ENCODE measurements at places on chromosomes 1 and 21.

DNA sequence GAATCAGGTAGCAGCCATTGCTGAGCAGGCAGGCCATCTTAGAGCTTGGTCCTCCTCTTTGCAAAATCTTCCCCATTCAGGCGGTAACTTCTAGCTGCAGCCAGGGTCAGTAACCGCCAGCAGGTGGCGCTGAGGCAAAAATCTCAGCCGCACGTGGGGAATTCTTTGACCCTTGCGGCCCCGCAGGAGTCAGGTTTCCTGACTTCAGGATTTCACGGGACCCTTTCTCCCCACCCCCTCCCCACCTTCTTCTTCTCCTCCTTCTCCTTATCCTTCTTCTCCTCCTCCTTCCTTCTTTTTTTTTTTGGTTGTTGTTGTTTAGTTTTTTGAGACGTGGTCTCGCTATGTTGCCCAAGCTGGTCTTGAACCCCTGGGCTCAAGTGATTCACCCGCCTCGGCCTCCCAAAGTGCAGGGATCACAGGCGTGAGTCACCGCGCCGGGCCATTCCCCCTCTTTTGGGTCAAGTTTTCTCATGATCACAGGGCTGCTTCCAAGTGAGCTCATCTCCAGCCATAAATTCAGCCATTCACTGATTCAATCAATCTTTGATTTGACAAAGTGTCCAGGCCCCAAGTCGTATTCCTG, 33.4 kb upstream of the TENT5B start:
- DNase-seq: peak; percentile 70

- no peak for DNase-seq
Measured at GRCh38 chr1:38238294-38238693, 191.7 kb upstream of the POU3F1 start.

GRCh38 chr1:200173097-200173618, 145.6 kb downstream of the NR5A2 start:
- DNase-seq: no peak

GRCh38 chr1:8076176-8076575, 50.1 kb upstream of the ERRFI1 start:
- DNase-seq: no peak

DNA sequence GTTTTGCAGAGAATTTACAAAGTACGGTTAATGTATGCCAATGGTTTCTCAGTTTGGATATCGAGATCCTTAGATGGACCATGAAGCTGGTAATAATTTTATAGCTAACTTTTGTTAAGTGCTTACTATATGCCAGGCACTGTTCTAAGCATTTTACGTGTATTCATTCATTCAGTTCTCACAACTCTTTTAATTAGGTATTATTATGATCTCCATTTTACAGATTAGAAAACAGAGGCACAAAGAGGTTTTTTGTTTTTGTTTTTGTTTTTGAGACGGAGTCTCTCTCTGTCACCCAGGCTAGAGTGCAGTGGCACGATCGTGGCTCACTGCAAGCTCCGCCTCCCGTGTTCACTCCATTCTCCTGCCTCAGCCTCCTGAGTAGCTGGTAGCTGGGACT, 7.2 kb downstream of the RPRD2 start:
- no peak for DNase-seq

DNA sequence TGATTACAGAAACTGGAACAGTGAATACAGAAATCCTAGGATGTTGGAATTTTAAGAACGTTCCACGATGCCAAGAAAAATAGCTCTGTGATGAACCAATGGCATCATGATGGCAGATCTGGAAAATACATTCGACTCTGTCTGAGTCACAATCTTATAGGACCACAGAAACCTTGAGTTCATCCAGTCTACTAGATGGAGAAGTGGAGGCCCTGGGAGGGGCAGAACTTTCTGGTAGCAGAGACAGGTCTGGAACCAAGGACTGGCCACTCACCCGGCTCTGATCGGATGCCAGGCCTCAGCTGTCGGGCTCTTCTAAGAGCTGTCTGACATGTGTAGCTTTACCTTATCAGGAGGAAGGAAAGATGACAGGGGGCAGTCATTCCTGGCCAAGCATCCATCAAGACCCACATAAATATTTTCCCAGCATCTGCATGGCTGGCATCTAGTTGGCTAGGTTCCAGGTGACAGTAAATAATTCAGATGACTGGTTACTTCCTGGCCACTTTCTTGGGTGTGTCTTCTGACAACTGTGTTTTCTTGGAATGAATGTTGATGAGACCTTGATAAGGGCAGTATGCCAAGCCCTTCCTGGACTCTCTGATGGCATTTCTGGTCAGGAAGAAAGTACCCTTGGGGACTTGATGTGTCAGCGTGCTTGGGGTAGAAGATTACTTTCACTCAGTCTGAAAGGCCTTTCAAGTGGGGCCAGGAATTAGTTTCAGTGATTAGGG, 72.6 kb upstream of the TRABD2B start:
- no peak for DNase-seq

DNA sequence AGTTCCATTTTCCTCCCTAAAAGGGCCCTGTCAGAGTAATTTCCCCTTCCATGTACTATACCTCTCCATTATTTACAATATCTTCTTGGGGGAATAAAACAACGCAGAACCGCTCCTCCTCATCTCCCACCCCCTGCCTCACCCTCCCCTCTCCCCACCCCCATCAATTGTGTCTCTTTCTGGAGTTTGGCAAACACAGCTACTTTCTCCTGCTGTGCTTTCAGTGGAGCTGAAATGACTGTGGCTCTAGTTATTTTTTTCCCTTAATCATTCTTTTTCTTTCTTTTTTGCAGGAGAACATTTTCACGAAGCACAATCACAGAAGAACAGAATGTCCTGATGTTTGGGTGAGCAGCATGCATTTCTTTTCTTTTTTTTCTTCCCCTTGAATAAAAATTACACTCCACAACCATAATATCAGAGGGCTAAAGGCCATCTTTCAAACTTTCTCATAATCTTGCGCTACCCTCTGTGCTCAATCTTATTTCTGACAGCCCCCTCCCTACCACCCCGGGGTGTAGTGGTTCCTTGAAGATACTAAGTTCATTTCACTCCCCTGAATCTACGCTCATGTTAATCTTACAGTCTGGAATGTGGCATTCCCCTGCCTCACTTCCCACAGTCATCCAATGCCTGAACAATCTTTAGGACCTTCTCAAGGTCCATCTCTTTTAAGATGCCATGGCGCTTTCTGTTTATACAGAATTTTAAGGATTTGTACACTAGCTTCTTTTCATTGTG, 8.8 kb upstream of the PLXNA2 start:
- no peak for DNase-seq

- DNase-seq: no peak
Measured at GRCh38 chr1:93619507-93620171, 62.0 kb downstream of the BCAR3 start.

- DNase-seq: no peak
Measured at GRCh38 chr1:174911606-174912005, 88.1 kb upstream of the CACYBP start.

- DNase-seq: no peak
Measured at GRCh38 chr1:12630946-12631530, 12.8 kb upstream of the AADACL4 start.

- no peak for DNase-seq
Measured at GRCh38 chr1:233256191-233256590, 39.3 kb downstream of the PCNX2 start.

DNA sequence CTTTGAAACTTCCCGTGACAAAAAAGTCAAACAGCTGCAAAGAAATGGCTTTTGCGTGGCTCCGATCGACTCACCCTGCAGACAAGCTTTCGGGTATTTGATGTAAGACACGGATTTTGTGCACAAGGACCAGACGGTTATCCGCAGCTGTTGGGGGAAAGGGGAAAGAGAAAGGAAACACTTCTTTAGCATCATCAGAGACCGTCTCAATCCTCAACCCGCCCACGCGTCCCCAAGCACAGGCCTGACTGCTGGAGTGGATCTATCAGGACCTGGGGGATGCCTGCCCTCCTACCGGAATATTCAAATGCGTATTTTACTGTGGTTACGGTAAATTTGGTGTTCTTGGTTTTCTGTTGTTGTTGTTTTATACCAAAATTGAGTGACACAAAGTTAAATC, 11.2 kb downstream of the WRAP73 start:
- DNase-seq: no peak

GRCh38 chr1:75765697-75766355, 20.2 kb upstream of the RABGGTB start:
- DNase-seq: no peak

DNA sequence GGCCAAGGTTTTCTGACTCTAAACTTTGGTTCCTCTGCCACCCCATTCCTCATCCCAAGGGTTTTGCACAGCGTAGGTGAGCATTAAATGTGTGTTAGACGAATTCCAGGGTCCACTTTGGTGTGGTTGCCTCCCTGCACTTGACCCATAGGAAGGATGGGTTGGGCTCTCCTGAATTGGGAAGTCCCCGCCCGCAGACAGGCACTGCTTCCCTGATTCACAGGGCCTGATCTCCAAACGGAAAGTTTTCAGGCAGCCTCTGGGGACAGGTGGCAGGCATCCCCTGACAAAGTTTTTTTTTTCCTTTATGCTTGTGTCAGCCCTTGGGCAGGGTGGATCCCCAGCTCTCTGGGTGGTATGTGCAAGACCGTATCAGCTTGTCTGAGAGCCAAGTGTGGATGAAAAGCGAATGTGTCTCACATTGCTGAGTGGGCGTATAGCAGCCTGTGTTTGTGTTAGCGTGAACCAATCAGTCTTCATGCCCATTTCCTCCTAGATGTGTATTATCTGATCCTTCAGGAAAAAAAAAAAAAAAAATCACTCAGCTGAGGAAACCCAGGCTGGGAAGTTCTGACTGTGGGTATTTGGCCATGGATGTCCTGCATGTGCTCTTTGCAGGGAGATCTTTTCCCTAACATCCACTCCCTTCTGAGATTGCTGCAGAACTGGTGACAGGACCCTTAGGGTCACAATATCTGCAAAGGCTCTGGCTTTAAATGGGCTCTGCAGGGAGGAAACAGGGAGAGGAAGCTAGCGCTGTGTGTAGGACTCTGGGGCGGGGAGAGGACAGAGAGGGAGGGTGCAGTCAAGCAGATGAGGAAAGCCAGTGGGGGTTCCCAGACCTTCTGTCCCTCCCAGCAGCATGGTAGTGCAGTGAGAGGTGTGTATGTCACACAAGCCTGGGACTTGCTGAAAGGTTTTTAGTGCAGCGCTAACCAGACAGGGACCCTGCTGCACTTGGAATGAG, 42.2 kb upstream of the TRABD2B start:
- no peak for DNase-seq

GRCh38 chr1:73366734-73367413, 831.1 kb downstream of the LRRIQ3 start:
- no peak for DNase-seq

- no peak for DNase-seq
Measured at GRCh38 chr21:40169971-40170370, 302.7 kb downstream of the PCP4 start.

DNA sequence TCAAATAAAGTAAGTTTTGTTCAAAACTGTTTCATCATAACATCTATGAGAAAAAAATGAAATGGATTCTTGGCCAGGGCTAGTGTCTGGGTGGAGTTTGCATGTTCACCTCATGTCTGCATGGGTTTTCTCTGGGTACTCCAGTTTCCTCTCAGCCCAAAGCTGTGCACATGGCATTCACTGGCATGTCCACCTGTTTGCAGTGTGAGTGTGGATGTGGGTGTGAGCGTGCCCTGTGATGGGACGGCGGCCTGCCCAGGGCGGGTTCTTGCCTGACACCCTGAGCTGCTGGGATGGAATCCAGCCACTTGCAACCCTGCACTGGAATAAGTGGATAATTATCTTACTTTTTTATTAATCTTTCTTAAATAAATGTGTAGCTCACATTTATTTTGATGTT, 185.5 kb downstream of the RYR2 start:
- no peak for DNase-seq

DNA sequence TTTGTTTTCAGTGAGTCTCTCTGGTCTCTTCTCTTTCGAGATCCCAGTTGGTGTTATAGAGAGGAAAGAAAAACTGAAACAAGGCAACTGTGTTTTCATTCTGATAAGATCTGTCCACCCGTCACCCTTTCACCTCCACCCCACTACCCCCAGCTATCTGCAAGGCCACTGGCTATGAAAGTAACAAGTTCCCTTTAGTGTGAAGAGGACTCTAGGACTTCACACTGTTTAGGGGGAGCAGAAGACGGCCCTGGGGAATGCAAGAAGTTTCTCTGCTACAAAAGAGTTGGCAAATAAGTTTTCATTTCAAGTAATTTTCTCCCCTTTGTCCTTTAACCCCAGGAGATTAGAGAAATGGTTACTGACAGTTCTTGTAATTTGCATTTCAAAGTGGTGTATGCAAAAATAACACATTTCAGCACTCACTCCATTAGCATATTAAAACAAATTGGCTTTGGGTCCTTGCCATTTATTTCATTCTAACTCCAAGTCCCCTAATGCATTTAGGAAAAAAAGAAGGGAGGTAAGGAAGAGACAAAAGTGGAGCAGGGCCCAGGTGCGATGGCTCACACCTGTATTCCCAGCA, 79.6 kb upstream of the PPM1J start:
- no peak for DNase-seq

- no peak for DNase-seq
Measured at GRCh38 chr21:31991356-31992331, 118.8 kb downstream of the HUNK start.

DNA sequence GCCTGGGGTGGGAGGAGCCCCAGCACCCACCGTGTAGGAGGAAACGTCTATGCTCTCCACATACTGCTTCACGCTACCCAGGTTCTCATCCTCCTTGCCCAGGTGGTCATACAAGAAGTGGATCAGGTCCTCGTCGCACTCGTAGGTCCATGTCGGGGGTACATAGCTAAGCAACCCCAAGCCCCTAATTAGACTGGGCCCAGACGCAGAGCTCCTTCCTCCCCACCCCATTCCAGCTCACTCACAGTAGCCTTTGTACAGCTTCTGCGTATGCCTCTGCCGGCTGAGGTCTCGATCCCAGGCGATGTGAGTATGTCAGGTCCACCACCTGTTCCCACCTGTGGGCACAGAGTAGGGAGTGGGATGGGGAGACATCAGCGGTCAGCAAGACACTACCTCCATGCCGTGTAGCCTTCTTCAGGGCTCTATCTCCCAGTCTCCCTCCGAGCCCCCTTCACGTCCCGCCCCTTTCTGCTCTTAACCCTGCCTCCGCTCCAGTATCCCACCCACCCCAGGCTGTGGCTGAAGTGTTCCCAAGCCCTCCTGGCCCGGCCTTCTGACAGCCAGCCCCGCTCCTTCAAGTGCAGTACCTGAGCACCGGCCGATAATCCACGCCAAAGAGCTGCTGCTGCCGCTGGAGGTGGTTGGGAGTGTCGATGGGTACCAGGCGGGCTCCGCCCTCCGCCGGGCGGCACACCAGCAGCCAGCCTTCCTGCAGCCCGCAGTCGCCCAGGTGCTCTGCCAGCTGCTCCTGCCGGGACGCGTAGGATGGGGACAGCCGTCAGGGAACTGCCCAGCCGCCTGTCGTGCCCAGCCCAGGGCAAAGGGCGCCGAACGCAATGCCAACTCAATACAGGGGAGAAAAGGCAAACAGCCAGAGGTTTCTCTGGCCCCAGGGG, 919 bp downstream of the HECTD3 start:
- DNase-seq: peak; percentile 24

- DNase-seq: no peak
Measured at GRCh38 chr1:213585402-213585801, 402.4 kb upstream of the PROX1 start.
